ENCODE measurements at places on chromosomes 2 and 18.
A peak's percentile ranks its signal among the peaks of the same experiment; 100 is the strongest.

DNA sequence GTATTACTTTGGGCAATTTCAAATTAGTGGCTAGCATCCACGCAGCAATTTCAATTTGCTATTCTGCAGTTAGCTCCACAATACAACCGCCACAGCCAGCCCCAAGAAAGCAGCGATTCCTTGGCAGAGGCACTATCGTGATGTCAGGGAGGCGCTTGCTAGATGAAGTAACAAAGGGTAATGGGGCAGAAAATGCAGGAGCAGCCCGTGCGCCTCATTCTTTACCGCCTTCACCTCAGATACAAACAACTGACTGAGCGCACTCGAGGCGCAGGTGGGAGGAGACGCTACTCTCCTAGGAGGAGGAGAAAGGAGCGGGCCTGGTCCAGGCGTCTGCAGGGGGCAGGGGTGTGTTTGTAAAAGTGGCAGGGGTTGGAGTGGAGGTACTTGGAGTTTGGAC, 76.9 kb upstream of the ASB18 start:
- DNase-seq = no peak

GRCh38 chr2:10240911-10241610, 61.6 kb upstream of the HPCAL1 start:
- no peak for DNase-seq

DNA sequence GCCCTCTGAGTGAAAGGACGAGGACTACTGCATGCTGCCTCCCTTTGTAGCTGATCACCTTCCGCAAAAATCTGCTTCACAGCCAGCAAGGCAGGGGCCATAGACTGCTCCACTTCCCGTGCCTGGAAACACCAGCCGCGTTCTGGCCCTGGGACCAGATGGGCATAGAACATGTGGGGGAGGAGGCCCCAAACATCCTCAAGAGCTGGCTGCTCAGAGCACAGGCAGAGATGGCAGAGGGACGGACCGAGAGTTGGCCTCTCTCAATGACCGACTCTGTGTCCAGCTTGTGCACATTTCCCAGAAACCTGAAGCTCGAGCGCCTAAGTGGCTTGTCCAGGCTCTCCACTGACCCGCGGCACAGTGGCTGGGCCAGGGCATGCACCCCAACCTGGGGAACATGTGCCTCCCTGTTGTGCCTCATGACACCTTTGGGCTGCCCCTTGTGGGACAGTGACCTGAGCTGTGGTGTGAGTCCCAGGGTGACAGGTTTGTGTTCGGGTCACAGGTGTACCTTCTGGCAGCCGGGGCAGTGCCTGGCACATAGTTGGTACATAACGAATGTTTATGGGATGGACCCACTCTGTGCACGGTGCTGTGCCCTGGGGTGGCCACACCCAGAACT, 9.1 kb downstream of the KCNF1 start:
- no peak for DNase-seq

GRCh38 chr2:106272216-106272807, 78.2 kb upstream of the UXS1 start:
- DNase-seq = no peak

DNA sequence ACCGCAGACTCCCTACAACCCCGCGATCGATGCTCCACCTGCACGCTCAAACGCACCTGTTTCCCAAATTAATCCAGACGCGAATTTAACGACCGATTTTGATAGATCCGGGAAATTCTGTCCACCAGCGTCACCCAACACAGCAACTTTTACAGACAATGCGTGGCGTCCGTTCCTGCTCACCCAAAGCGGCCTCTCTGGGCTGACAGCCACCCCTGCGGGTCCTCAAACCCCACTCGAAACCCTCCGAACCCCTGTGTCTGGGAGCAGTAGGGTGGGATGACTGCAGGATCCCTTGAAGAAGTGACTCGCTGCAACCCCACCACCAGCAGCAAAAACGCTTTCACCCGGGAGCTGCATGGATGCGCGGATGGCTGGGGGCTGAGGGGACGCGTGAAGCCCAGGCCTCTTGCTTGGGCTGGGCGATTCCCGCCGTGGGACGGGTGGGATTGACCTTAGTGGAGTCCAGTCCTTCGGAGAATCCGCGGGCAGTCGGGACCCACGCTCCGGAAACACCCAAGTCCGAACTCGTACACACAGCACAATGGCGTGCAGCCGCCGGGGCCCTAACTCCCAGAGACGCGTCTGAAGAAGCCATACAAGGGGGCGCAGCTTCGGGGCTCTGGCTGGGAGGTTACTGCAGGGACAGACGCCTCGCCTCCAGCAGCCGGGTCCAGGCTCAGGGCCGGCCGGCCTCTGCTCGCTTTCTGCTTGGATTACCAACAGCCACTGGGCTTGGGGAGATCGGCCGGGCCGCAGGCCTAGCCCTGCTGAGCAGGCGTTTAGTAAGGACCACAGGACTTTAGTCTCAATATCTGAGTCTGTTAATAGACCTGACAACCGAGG, 31.1 kb upstream of the ATP6V1B1 start:
- no peak for DNase-seq

GRCh38 chr2:44793322-44793870, 148.1 kb upstream of the SIX3 start:
- DNase-seq = no peak

DNA sequence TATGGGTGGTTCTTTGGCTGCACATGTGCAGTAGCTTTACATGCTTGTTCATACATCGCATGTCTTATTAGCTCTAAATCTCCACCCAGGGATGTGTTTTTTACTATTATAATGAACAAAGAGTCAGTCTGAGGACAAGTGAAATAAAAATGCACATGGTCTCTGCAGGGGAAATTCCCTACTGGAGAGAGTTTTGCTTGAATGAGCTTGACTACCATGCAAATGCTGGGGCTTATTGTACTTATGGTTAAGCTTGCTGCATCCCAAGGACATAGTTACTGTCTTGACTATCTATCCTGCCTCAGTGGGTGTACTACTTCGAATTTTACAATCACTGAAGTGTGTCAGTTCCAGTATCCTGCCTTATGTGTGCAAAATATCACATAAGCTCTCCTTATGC, 362.7 kb downstream of the TDRD15 start:
- DNase-seq = no peak

GRCh38 chr18:32310774-32311173, 120.9 kb downstream of the MEP1B start:
- no peak for DNase-seq

DNA sequence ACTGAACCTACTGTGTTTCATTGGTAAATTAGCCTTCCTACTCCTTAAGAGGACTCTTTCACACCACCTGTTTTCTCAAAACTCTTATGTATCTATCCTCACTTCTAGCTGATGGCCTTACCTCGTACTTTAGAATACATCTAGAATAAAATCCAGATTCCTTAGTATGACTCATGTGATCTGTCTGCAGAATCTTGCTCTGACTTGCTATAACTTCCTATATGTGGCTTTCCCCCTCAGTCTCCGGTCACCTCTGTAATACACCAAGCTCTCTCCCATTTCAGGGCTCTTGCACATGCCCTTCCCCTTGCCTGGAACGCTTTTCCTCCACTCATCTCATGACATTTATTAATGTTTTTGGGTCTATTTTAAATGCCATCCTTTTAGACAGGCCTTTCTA, 95.6 kb upstream of the LHCGR start:
- DNase-seq = no peak

GRCh38 chr2:158393886-158394285, 62.7 kb downstream of the CCDC148 start:
- no peak for DNase-seq

- DNase-seq = peak; percentile 50
Observed at GRCh38 chr2:39511605-39512433, 74.7 kb upstream of the MAP4K3 start.

GRCh38 chr2:45813003-45813941, 161.8 kb downstream of the PRKCE start:
- DNase-seq = no peak
